ENCODE measurements at places on chromosomes 7 and 10.

GRCh38 chr7:45416846-45417245 lies 157.3 kb upstream of the ADCY1 start:
- no peak for DNase-seq

DNA sequence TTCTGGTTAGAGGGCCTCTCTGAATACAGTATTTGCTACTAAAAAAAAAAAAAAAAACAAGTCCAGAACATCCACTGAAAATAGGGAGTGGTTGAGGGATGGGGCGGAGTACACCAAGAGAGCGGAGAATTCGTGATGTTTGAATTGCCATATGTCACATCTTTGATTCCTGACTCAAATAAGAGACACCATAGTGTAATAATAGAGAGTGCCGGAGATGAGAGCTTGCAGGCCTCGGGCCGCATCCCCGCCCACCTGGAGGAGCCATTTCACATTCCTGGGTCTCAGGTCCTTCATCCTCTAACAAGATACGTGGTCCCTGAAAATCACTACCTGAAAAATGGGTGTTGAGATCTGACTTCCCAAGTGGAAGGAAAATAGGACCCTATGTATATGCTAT lies 46.8 kb downstream of the KIAA1549 start:
- no peak for DNase-seq

DNA sequence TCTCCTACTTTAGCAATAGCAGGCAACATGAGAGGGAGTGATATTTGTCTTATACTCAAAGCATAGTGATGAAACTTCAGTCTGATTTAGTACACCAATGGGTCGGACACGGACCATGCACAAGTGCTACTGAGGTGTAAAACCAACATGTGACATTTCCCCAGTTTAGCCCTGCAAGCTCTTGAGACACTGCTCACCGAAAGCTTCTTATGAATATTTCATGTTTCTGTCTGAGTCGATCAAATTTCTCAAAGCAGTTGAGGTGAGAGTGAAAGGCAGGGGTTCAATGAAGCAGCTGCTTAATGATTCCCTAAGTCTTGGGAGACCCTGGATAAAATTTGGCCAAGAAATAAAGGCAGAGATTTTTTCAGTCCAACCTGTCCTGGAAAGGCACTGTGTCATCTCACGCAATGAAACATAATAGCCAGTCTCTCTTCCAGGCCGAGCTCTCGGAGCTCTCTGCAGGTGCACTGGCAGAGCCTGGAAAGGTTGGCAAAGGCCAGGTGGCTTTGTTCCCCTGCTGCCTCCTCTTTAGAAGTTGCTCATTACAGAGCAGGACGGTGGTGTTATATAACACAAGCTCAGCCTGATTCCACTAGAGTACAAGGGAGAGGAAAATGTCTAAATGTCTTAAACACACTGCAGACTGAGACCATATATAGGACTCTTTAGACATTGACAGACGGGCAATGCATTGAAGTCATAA lies 33.9 kb upstream of the XPNPEP1 start:
- no peak for DNase-seq

DNA sequence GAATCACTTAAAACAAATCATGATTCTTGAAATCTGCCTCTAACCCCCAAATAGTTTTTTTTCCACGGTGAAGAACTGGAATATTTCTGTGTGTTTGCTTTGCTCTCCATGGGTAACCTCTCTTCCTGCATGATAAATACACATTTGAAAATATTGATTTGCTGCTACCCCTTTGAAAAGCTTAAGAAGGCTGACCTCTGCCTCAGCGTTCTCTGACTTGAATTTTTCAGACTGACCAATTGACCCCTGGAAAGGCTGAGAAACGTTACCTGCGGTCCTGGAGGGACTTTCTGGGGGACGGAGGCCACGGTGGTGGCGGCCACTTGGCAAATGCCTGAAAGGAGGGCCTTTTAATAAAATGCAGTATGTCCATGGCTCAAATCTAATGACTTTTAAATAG lies 520.2 kb downstream of the LRMDA start:
- no peak for DNase-seq

DNA sequence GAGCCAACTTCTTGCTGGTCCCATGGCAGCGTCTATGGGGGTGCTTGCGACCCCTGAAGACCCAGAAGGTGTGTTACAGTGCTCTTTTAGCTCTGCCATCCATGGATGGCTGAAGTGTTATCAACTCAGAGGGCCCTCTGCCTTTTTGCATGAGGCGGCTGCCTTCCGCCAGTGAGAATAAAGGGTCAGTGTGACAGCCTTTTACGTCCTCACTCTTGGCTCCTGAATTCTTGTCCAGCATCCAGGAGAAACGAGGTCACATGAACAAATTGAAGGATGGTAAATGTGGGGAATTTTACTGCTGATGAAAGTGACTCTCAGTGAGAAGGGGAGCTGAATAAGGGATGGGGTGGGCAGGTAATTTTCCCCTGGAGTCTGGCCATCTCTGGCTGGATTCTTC lies 24.1 kb downstream of the SSMEM1 start:
- no peak for DNase-seq
